Endodermal cell (in vitro differentiated cells): ENCODE measurements at places on chromosomes 1 and 21. TPM values are rescaled to one million over a fixed set of nuclear protein-coding genes. Genes with fewer than 3 reads are reported as not detected.

ELF3 gene
- 11.2 and 11.8 TPM in 2 replicates for total RNA-seq

- H3K36me3 ChIP-seq: no peaks in the 10 kb centered on the region
- DNase-seq: no peak
- H3K27ac ChIP-seq: no peak overlapping the region
- H3K27me3 ChIP-seq: no peaks in the 10 kb centered on the region
- H3K4me1 ChIP-seq: no peaks in the 10 kb centered on the region
Observed at GRCh38 chr1:92577261-92577895, 90.7 kb upstream of the GFI1 start.

DNA sequence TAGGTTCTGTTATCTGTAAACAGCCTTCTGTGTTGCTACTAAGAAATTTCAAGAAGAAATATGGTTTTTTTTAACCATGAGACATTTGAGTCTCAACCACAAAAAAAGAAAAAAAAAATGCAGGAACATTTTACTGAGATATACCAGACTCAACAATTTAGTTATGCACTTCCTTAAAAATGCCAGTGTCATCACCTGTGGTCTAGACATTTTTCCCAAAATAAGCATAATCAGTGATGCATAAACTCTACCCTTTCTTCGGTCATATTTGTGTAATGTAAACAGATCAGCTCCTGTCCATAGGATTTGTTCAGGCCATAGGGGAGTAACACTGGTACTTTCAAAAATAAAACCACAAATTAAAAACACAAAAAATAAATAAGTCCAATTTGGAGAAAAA, 122.6 kb upstream of the TNFSF4 start:
- peaks cover 3% of the 10 kb centered on the region for H3K36me3 ChIP-seq
- peaks cover 4% of the 10 kb centered on the region for H3K4me1 ChIP-seq
- no peak overlapping the region for H3K27ac ChIP-seq
- no peaks in the 10 kb centered on the region for H3K27me3 ChIP-seq
- no peak overlapping the region for H3K4me3 ChIP-seq
- DNase-seq: no peak

- H3K4me1 ChIP-seq: peaks cover 24% of the 10 kb centered on the region
- DNase-seq: no peak
- no peaks in the 10 kb centered on the region for H3K36me3 ChIP-seq
- H3K4me3 ChIP-seq: no peak overlapping the region
Observed at GRCh38 chr1:201378804-201379203, 1.3 kb upstream of the TNNT2 start.

DNA sequence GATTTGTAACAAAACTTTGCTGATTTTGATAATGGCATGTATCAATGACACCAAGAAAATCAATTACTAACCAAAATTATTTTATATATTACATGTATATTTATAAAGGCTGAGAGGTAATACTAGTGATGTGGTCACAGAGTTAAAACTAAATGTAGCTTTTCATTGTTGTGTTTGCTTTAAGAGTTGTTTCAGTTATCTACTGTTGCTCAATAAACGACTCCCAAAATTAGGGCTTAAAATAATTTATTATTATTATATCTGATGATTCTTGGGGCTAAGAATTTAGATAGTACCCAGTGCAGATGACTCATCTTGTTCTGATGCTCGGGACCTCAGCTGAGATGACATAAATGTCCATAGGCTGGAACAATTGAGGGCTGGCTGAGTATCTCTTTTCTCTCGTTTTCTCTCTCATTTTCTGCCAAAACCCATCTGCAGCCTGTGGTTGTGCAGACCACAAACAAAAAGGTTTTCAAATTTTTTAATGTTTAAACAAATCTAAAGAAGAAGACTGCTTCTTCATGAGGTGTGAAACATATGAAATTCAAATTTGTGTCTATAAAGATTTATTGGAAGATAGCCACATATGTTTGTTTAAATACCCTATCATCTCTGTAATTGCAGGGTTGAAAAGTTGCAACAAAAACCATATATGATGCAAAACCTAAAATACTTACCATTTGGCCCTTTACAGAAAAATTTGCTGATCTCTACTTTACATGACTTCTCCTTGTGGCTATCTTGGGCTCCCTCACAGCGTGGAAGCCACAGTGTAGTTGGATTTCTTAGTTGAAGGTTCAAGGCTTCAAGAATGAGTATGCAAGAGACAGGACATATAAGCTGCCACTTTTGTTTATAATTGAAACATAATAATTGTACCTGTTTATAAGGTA, 14.8 kb upstream of the PTPRC start:
- H3K4me3 ChIP-seq: no peak overlapping the region
- H3K4me1 ChIP-seq: peaks cover 5% of the 10 kb centered on the region
- no peaks in the 10 kb centered on the region for H3K36me3 ChIP-seq
- H3K27ac ChIP-seq: no peak overlapping the region
- no peaks in the 10 kb centered on the region for H3K27me3 ChIP-seq
- DNase-seq: no peak

- no peak overlapping the region for H3K27ac ChIP-seq
- H3K4me3 ChIP-seq: no peak overlapping the region
- no peaks in the 10 kb centered on the region for H3K36me3 ChIP-seq
- DNase-seq: no peak
Observed at GRCh38 chr1:209789245-209789644, 4.9 kb upstream of the C1orf74 start.

C1orf116 gene
- 0.43 and 0.55 TPM in 2 replicates for total RNA-seq

MYOG gene
- total RNA-seq: not detected in 3 replicates

OR14A2 gene
- not detected in 2 replicates for total RNA-seq

LRIG2 gene
- 18.6 and 21.2 TPM in 2 replicates for total RNA-seq

GRCh38 chr1:12386130-12386529, 156.3 kb downstream of the VPS13D start:
- DNase-seq: no peak
- no peak overlapping the region for H3K27ac ChIP-seq
- peaks cover 5% of the 10 kb centered on the region for H3K4me1 ChIP-seq
- H3K4me3 ChIP-seq: no peak overlapping the region
- H3K36me3 ChIP-seq: peaks cover 70% of the 10 kb centered on the region
